Breast epithelium (tissue), 4 donors: ENCODE measurements at places on chromosomes 3 and 15.

GRCh38 chr3:8988791-8989558 is 25.7 kb upstream of the RAD18 start:
- DNase-seq, result no peak

DNA sequence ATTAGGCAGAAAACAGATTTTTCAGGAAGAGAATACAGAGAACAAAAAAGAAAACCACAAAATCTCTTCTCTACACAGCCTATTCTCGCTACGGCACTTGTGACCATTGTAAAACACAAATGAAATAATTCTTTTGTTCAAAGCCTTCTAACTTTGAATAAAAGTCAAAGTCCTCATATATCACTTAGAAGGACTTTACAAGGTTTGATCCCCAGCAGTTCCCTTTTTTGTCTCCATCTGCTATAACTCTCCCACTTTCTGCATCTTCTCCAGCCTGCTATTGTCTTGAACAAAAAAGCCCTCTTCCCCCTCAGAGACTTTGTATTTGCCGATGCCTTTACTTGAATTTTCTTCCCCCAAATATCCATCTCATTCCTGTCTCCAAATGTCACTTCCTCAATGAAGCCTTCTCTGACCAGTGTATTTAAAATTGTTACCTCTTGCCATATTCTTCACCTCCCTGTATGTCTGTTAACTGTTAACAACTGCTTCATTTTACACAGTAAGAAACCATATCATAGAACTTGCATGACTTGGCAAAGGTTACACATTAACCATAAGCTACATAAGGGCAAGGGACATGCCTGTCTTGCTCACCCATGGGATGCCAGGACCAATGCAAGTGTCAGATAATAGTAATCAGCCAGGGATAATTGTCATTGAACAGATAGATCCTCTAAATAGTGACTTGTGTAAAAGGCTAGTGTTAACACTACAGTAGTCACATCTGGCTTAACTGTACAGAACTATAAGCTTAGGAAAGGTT is 122.4 kb downstream of the CBLB start:
- no peak for DNase-seq

- DNase-seq, result no peak
These were observed 15.6 kb upstream of the FAM98B start for GRCh38 chr15:38438031-38438986.

GRCh38 chr3:170471149-170471548 is 52.5 kb downstream of the CLDN11 start:
- DNase-seq, result no peak

DNA sequence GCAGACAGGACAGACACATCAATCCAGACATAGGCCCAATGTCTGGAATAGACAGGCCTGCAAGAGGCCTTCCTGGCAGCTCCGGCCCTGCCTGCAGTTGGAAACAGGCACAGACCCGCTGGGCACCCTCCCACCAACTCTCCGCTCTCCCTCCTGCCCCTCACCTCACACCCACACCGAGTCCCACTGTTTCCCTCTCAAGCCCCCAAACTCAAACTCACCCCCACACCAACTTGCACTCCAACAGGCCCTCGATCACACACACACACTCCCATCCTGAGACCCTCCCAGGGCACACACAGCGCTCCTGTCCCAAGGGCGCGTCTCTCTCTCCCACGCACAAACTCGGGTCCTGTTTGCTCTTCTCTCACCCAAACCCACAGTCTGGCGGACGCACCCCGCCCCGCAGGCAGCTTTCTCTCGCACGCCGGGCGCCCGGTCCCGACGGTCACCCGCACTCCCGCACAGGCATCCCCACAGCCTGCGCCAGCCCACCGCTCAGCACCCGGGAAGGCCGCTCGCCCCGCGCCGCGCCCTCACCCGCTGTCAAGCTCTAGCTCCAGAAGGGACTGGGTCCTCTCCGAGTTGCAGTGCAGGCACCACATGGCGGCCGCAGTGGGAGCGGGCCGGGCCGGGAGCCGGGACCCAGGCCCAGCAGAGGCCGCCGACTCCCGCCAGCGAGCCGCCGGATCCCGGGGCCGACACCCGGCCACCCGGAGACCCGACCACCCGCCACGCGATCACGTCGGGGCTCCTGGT is 106.2 kb downstream of the IQSEC1 start:
- DNase-seq, result no peak

- no peak for DNase-seq
These were observed 61.0 kb downstream of the TMEM44 start for GRCh38 chr3:194572143-194572789.

DNA sequence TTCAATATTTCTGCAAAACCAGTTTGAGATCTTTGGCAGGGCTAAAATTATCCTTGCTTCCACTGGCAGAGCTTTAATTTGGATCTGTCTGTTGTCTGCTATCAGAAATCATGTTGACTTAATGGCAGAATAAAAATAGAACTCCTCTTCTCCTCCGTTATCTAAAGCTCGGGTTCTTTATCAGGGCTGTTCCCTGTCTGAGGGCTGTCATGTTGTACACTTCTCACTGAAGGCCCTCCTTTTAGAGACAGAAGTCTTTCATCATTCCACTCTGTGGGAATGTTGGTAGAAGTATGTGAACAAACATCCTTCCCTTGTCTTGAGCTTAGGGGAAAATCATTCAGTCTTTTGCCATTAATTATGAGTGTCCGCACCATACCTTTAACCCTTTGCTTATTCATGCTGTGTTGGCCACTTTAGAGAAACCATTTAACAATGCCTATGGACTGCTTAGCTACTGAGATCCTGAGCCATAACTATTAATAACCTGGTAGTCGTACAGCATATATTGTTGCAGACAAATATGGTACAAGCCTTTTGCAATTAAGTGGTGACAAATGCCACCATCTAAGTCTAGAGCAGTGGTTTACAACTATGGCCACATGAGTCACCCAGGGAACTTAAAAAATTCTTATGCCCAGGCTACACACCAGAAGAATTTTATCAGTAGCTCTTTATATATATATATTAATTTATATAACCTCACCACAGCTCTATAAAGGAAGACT is 226.0 kb upstream of the TPM1 start:
- DNase-seq, result no peak

GRCh38 chr15:92665100-92665555 is 9.6 kb upstream of the FAM174B start:
- DNase-seq, result no peak

- no peak for DNase-seq
These were observed 96.0 kb downstream of the VPS8 start for GRCh38 chr3:184907681-184908649.

DNA sequence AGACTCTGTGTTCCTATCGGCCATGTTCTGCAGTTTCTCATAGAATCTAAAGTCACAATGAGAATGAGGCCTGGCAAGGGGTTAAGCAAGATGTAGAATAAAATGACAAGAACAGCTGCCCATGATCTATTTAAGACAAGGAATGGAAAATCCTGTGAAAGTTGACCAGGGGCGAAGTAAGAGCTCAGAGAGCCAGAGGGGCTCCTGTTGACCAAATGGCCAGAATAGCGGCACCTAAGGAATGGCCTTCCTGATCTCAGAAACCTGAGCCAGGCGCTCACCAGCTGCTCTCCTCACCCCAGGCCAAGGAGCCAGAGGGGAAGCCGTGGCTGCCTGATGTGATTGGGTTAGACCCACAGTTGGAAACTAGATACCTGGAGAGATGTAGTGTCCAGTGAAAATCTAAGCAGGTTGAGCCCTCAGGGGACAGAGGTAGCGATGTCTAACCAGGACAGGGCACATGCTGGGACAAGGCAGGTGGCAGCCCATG is 106.1 kb upstream of the NDN start:
- no peak for DNase-seq

DNA sequence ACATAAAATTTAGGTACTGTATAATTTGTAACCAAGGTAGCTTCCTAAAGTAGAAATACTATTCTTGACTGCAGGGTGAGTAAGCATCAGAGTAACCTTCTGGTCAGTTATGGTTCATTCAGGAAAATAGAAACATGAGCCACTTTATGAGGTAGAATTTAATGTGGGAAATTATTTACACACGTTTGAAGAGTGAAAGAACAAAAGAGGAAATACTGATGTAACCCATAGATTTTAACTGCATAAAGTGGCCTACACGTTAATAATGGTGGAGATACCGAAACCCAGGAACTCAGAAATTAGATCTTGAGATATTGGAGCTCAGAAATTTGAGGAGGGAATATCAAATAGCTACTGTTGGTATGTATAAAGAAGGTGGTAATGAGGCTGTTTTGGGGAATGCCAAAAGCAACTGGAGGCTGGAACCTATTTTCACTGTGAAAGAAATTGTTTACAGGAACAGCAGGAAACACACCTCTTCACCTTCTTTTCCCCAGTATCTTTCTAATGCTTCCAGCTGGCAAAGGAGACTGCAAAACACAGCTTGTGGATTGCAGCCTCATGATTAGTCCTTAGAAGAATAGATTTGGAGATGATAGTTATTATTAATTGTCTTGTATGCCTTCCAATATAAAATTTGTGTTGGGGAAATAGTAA is 216.1 kb downstream of the DOCK3 start:
- DNase-seq, result no peak

DNA sequence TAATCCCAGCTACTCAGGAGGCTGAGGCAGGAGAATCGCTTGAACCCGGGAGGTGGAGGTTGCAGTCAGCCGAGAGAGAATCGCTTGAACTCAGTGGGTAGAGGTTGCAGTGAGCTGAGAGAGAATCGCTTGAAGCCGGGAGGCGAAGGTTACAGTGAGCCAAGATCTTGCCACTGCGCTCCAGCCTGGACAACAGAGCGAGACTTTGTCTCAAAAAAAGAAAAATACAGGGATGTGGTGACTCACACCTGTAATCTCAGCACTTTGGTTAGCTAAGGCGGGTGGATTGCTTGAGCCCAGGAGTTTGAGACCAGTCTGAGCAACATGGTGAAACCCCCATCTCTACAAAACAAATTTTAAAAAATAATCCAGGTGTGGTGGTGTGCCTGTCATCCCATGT is 26.8 kb downstream of the UBE2E1 start:
- no peak for DNase-seq

DNA sequence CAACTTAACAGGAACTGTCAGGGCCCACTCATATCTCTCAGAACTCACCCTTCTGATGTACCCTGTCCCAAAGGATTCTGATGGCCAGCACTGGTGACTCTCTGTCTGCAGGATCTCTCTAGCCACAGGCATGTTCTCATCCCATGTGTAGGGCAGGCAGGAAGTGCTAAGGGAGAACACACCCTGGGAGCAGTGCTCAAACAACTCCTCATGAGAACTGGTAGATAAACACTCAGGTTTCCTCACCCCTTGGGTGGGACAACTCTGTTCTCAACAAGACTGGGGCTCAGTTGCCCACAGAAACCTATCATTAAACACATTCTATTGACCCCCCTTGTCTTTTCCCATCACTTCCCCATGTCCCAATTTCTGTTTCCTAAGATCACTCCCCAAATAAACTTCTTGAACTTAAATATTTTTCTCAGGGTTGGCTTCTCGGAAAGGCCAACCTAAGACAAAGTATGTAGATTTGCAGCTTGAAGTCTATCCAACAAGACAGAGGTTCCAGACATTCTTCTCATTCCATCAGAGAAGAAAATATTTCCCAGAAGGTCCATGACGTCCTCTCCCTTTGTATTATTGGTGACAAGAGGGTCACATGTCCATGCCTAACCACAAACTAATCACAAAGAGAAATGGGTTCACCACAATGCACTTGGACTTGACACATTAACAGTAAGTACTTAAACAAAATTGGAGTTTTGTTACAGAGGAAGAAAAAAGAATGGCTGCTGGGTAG is 276.6 kb upstream of the GADL1 start:
- DNase-seq, result no peak

- no peak for DNase-seq
These were observed 3.0 kb downstream of the SELENOT start for GRCh38 chr3:150605998-150606641.
